Smooth muscle cell of the brain vasculature (primary cell): ENCODE measurements at places on chromosomes 2 and 18.

- DNase-seq: no peak
These were observed 112.5 kb upstream of the SH3BP4 start for GRCh38 chr2:234839285-234839684.

- no peak for DNase-seq
These were observed 138.4 kb upstream of the CCDC68 start for GRCh38 chr18:55097456-55098170.

GRCh38 chr18:32439241-32439640, 31.4 kb downstream of the GAREM1 start:
- DNase-seq: no peak

DNA sequence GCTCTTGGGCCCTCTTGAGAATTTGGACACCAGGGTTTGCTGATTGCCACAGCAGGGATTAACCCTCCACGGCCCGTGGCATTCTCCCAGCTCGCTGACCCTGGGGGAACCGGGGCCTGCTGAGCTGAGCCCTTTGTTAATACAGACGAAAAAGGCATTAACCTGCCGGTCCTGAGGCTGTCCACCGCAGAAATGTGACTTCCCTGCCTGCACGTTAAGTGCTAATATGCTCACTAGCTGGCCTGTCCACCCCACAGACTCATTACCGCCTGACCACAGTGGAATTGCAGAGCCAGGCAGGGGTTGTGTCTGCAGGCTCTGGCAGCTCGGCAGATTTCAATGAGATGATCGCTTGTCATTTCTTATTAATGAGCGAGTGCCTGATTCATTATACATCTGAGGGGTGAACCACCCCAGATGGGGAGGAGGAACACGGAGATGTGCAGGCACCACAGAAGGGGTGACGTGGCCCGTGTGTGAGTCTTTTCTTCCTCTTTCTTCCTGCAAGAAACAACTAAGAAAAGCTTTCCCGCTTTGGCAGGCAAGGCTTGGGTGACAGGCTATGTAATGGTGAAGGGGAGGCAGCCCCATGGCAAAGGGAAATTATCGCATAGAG, 126.0 kb downstream of the GLI2 start:
- no peak for DNase-seq

DNA sequence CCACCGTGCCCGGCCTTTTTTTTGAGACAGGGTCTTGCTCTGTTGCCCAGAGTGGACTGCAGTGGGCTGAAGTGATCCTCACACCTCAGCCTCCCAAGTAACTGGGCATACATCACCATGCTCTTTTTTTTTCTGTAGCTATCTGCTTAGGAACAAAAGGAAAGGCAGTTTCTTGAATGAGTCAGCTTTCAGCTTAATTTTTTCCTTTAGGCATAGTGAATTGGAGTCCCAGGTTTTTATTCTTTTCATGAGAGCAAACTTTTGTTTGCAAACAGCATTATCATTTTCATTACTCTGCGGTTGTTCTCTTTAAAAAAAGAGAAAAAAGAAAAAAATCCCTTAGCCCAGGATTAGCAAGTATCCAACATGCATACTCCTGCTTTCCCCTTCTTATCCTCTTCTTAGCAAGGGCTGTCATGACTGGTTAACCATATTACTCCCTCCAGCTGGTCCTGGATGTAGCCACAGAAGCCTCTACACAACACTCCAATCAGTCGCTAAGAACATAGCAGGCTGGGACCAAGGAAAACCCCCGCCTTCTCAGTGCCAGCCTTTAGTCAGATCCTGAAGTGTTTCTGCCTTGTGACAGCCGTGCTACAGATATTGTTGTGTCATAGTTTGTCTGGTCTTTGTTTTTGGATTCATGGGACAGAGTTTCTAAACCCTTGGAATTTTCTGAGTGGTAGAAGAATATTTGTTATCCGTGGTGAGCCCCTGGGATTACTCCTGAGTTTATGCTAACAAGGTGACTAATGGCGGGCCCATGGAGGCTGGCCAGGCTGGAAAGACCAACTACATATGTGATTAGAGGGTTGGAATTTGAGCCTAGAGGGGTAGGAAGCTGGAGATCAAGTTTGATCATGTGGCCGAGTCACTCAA, 23.3 kb upstream of the ST3GAL5 start:
- DNase-seq: no peak

DNA sequence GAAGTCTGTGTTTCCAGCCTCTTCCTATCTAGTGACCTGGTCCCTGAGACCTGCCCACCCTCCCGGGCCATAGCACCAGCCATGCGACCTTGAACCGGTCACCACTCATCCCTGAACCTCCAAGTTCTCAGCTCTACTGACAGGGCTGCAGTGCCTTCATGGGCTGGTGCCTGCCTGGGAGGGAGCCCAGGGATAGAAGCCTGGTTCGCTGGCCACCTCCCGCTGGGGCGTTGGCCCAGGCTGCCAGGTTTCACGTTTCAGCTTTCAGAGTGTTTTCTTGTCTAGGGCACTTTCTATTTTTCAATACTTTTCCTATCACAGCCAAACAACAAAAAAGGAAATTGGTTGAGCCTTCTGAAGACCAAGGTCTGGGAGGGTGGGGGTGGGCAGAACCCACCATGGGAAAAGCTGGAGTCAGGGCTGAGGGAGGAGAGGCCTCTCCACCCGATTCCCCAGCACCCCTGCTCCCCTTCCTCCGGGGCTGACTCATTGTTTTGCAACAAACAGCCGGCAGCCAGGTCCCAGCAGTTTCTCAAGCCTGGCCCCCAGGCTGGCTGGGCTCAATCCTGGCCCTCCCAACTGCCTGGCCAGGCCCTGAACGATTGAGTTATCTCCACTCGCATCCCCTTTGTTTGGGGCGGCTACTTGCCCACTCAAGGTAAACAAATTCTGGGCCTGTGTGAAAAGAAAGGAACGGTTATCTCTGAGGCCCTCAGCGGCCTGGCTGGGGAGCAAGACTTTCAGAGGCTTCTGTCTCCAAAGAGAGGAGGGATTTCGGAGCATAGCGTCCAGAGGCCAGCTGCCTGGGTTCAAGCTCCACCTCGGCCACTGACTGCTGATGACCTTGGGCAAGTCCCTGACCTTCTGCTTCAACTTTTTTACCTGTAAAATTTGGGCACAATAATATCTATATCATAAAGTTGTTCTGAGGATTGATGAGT, 47.5 kb downstream of the ZFP36L2 start:
- DNase-seq: peak; percentile 84

DNA sequence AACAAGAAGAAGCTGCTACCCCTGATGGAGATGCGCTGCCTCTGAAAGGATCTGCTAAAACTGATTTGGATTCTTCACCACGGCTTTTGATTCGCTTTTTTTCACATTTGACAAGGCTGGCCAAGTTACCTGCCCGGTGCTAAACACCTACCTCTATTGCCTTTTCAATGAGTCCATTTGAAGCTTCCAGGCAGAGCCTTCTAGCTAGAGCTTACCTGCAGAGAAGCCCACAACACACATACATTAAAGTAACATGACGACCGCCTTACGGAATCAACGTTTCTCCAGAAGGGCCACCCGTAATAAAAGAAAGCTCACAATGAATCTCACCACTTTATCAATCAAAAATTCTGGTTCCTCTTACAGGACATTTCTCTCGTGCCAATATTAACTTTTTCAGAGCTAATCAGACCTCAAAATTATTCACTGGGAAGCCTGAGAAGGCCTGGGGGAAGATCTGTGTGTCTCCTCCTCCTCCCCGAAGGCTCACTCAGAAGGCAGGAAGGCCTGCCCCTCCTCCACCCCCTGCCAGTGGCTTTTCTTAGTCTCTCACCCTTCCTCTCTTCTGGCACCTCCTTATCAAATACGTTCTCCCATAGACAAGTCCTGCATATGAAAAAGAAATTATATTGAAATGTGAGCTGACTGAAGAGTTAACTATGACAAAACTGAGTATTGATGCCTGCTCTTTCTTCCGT, 171.0 kb downstream of the DNER start:
- DNase-seq: no peak

- DNase-seq: no peak
These were observed 20.4 kb downstream of the DSG4 start for GRCh38 chr18:31396796-31397612.

DNA sequence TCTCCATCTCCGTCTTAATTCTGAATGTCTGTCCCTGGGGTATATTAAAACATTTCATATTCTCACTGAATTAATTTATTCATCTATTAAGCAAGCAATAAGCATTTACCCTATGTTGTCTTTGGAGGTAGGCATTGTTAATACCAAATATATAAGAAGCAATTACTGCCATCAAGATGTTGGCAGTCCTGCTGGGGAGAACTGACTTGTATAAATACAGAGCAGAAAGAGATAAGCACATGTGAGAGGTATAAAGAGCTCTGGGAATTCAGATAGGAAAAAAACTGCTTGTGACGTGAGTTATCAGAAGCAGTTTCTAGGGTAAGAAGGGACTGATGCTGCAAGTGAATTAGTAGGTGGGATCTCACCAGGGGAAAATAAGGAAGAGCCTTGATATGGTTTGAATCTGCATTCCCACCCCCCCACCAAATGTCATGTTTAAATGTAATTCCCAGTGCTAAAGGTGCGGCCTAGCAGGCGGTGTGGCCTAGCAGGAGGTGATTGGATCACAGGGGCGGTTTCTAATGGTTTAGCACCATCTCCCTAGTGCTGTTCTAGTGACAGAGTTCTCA, 286.8 kb downstream of the RAD51AP2 start:
- DNase-seq: no peak

DNA sequence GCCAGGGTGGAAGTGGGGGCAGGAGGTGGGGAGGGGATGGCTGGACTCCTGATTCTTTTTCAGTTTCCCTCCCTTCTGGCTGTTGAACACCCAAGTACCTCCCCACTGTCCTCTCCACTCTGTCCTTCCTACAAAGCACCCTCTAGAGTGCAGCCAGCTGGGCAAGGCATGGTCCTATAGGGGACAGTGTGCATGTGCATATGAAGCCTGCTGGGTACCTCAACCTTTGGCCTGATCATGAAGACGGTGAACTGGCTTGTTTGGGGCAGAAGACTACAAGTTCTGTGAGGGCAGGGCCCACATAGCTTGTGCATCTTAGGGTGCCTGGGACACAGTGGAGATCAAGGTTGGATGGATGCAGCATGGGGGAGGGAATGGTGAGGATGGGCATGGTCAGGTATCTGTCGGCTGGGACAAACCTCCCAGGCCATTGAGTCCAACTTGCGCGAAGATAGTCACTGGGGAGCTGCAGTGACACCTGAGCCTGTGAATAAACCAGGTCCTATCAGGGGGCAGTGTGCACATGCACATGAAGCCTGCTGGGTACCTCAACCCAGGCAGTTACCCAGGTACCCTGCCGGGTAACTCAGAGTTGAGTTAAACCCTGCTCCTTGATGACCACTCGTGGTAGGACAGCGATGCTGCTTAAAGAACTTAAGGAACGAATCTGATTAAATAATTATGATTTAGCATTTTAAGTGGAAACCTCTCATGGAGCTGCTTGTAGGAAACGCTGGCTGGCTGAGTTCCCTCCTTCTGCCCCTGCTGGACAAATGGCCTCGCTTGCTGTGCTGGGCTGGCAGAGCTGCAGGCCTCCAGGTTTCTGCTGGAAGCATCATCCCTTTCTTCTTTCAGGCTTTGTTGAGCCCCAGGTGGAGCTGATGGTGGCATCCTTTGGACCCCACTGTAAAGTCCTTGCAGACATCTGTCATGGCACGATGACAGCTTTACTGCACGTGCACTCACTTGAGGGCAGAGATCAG, 84.0 kb downstream of the POLR1A start:
- DNase-seq: no peak

GRCh38 chr2:148909114-148909513, 34.1 kb downstream of the KIF5C start:
- no peak for DNase-seq

- no peak for DNase-seq
These were observed 125.6 kb upstream of the DLX2 start for GRCh38 chr2:172228177-172228808.

GRCh38 chr18:42080340-42080739, 125.3 kb downstream of the PIK3C3 start:
- DNase-seq: no peak

DNA sequence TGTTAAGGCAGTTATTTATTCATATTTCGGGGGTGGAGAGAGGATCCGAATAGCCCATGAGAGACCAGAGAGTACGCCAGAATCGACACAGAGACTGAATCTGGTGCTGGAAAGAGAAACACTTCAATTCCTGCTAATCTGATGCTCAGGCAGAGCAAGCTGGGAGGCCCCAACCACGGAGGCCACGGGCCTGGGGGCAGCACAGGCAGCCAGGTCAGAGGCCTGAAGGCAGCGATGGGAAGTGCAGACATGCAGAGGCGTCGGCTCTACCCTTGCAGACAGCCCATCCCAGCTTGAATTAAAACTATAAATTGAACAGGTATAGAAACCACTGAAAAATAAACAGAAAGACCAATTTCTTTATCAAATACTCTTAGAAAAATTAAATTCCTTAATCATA, 50.6 kb downstream of the PXDN start:
- DNase-seq: no peak

DNA sequence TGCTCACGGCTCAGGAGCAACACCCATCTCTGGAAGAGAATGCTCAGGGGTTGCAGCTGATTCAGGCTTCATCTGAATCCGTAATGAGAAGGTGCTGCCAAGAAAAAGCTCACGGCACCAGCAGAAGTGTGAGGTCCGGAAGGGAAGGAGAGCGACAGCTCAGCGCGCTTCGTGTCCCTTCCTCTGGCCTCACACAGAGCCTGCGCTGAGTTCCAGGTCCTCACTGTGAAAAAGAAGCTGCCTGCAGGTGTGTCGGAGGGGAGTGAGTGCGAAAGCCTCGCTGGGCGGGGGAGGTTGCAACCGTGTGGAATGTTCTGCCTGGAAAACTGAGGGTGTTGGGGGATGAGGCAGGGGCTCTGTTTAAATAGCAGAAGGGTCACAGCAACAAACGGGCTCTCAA, 76.2 kb upstream of the TWIST2 start:
- no peak for DNase-seq

DNA sequence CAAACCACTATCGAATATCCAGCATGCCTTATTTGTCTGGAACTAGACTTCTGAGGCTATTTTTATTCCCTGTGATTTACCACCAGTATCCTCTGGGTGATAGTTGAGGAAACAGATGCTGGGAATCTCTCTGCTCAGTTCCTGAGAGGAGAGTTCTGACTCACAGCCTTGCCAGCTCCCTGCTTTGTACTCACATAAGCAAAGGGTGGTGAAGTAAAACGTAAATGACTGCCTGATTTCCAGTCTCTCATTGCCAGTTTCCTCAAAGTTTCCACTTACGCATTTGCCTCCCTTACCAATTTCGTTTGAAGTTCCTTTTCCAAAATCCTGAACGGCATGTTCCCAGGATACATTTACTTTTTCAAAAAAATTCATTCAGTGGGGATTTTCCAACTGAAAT, 69.2 kb upstream of the HNRNPA3 start:
- DNase-seq: no peak

DNA sequence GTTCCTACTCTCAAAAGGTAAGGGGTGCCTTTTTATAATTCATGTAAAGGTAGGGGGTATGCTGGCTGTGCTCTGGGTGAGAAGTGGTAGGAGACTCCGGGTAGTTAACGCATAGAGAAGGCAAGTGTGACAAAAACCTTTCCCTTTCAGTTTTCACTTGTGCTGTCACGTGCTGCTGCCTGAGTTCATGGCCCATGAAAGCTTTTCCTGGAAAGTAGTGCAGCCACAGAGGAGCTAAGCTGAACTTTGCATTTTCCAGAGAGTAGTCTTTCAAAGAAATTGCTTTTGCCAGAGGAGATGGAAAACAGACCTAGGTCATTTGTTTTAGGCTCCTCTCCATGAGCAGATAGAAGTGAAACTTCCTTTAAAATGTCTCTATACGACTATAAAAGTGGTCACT, 44.7 kb downstream of the THSD7B start:
- no peak for DNase-seq
